ENCODE measurements at places on chromosomes 1 and 21. TPM values are rescaled to one million over a fixed set of nuclear protein-coding genes. Genes with fewer than 3 reads are reported as not detected.

GRCh38 chr1:26067432-26067911, at the start of gene TRIM63:
Gene TRIM63, minus strand, starts transcription at chr1:26067630. Its CDS starts 136 bp downstream, at chr1:26067494.
- DNase-seq = no peak

Gene SYPL2
- total RNA-seq = 2.1 TPM

DNA sequence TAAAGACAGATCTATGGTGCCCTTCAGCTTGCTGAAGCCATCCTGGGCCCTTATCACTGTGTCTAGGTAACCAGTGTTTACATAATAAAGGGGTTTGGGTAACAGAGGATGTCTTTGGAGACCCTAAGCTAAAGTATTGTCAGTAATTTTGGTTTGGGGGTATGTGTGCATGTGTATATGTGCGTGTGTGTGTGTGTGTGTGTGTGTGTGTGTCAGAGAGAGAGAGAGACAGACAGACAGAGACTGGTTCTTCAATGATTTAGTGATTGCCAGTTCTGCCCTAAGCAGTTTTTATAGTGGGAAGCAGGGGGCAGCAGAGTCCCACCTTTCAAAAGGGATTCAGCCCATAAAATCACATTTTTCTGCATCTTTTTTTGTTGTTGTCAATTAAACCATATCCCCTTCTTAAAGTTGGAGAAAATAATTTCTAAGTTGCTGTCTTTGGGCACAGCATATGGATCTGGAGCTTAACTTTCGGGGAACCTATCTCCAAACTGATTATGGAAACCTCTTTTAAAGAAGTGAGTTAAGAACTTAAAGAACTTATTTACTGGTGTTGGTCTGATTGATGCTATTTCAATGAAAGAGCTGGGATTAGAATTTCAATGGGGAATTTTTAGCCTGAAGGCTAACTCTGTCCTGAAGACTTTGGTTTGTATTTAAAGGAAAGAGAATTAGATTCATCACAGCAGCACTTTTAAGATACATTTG, 51.1 kb downstream of the ZNF326 start:
- DNase-seq = no peak

Gene SPOCD1
- total RNA-seq = 23.2 TPM

GRCh38 chr1:36133484-36133883, 8.5 kb upstream of the COL8A2 start:
- DNase-seq = peak; percentile 70

- no peak for DNase-seq
Observed at GRCh38 chr1:44672254-44672955, 1.9 kb downstream of the TMEM53 start.

Gene INSRR
- total RNA-seq = not detected

Gene PLA2G2F
- total RNA-seq = not detected

Gene ACOT11
- total RNA-seq = 2.8 TPM

GRCh38 chr1:207868774-207869721, 41.9 kb downstream of the CD34 start:
- DNase-seq = no peak

- DNase-seq = peak; percentile 47
Observed at GRCh38 chr1:219088778-219089557, 84.7 kb upstream of the LYPLAL1 start.

DNA sequence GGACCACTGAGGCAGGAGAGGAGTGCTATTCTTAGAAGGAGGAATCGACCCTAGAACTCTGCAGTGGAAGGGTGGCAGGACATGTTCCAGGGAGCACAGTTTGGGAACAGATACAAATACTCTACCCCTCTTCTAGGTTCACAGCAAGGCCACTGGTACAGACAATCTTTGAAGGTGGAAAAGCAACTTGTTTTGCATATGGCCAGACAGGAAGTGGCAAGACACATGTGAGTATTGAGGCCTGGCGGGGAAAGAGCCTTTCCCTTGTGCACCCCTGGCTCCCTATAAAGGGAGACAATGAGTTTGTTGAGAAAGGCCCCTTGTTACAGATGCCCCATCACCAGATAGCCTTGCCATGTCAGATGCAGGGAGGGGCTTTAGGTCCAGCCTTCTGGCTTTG, 17.8 kb downstream of the KIF2C start:
- DNase-seq = no peak

GRCh38 chr1:242523719-242524570, 552 bp downstream of the PLD5 start:
- no peak for DNase-seq

- DNase-seq = no peak
Observed at GRCh38 chr1:61481315-61481715, 243.6 kb downstream of the TM2D1 start.

DNA sequence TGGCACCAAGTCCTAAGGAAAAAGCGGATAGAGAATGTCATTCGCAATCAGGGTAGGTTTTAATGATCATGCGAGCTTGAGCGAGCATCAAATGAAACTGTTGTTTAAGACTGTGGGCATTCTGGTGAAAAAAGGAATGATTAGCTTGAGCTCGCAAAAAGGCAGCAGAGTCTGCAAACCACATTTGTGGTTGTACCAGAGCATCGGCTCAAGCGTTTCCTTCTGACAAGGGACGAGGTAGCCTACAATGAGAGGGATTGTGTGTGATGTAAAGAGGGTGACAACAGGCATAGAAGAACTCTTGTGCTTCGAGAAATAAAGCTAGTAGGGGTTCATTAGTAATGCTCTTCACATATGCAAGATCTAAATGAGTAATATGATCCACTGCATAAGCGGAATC, 11.1 kb upstream of the CD48 start:
- no peak for DNase-seq

DNA sequence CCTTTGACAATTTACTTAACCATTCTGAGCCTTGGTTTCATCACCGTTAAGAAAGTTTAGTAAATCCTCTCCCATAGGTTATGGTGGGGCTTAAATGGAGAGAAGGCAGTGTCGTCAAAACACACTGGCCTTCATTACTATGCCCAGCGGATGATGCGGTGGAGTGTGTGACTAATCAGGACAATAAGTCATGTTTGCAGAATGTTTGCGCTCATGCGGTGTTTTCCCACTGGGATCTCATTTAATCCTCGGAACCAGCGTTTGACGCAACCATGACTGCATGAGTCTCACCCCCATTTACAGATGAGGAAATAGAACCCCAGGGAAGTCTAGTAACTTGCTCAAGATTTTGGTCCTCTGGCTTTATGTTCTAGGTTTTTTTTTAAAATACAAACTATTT, 17.5 kb downstream of the SLC26A9 start:
- no peak for DNase-seq

Gene RASAL2
- total RNA-seq = 52.3 TPM

- DNase-seq = no peak
Observed at GRCh38 chr1:94339206-94339927, 78.8 kb upstream of the ABCD3 start.

- no peak for DNase-seq
Observed at GRCh38 chr1:153292185-153292584, 20.6 kb downstream of the PGLYRP3 start.

Gene C8B
- not detected for total RNA-seq

Gene PGBD5
- total RNA-seq = not detected

- DNase-seq = no peak
Observed at GRCh38 chr21:31937303-31937702, 64.5 kb downstream of the HUNK start.

DNA sequence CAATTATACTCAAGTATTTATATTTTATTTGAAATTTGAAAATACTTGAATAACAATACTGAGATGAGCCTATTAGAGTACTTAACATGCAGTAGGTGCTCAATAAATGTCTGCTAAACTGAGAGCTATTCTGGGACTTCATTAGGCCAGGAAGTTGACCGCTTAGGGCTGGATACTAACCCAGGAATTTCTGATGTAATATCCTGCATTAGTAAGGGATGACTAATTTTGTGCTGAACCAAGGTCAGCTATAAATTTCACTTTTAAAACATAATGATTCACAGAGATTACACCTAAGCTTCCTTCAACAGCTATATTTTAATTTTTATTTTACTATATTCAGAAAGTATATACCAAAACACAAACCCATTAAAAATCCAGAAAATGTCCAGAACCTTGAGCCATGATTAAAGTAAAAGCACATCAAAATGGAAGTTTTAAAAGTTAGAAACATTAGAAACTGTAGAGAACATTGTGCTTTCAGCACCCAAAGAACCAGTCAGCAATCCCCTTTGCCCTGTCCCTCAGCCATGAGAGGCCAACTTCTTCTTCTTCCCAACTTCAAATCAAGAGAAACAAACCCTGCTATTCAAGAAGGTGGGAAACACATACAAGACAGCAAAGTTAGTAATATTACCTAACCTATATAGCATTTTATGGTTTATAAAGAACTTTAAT, 35.4 kb downstream of the WNT2B start:
- no peak for DNase-seq

GRCh38 chr1:13864760-13865159, 164.8 kb downstream of the PRDM2 start:
- DNase-seq = no peak

DNA sequence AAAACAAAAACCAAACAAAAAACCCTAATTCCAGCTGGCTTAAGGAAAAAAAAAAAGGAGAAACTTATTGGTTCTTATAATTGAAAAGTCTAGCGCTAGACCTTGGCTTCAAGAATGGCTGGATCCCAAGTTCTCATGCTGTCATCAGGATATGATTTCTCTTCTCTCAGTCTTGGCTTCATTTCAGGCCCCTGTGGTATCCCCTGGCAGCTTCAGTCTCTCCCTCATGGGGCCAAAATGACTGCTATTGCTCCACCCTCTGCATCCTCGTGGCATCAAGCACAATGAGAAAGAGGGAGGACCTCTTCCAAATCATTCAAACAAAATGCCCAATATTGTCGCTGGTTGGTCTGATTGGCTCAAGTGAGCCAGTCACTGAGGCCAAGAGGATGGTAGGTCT, 80.7 kb downstream of the GIPC2 start:
- DNase-seq = no peak

Gene PALMD
- 235 TPM for total RNA-seq

All from omental fat pad (tissue), 4 donors.